Activated CD4-positive, alpha-beta memory T cell treated with anti-CD3 and anti-CD28 coated beads for 36 hours (primary cell): ENCODE measurements at places on chromosomes 12 and 14. TPM values are rescaled to one million over a fixed set of nuclear protein-coding genes. Genes with fewer than 3 reads are reported as not detected.

The OTX2 gene
- total RNA-seq: not detected

The MFAP5 gene
- total RNA-seq: not detected

The DEPDC4 gene
- total RNA-seq: 3.5 TPM

The NTN4 gene
- 0.29 TPM for total RNA-seq

The LBHD2 gene
- not detected for total RNA-seq

The SERPINA10 gene
- total RNA-seq: not detected

The RTN1 gene
- not detected for total RNA-seq

The LRRIQ1 gene
- total RNA-seq: not detected

The ISCU gene
- total RNA-seq: 88.6 TPM

The AQP6 gene
- total RNA-seq: not detected

The DPPA3 gene
- total RNA-seq: not detected

The CDC42BPB gene
- 7.4 TPM for total RNA-seq

The ANO6 gene
- total RNA-seq: 21.4 TPM

The ASCL1 gene
- total RNA-seq: not detected

The ETV6 gene
- total RNA-seq: 57.5 TPM

The CD4 gene
- 290 TPM for total RNA-seq

The HOXC5 gene
- not detected for total RNA-seq

The ZDHHC22 gene
- total RNA-seq: not detected

The KRT4 gene
- not detected for total RNA-seq

The NID2 gene
- not detected for total RNA-seq

The KRT82 gene
- total RNA-seq: not detected

The ST8SIA1 gene
- total RNA-seq: 9.5 TPM

The TRPV4 gene
- total RNA-seq: not detected

The PPP1R36 gene
- total RNA-seq: 0.19 TPM

The PIWIL1 gene
- not detected for total RNA-seq

The IGF1 gene
- not detected for total RNA-seq

The CEBPE gene
- 0.34 TPM for total RNA-seq

The JPH4 gene
- total RNA-seq: not detected

The NKX2-1 gene
- not detected for total RNA-seq

The HSPA2 gene
- 6.6 TPM for total RNA-seq

The KITLG gene
- 0.07 TPM for total RNA-seq

The TMTC1 gene
- total RNA-seq: 0.15 TPM

The GARIN6 gene
- total RNA-seq: not detected

The SLC24A4 gene
- total RNA-seq: not detected

The AKAP5 gene
- 0.74 TPM for total RNA-seq

The A2M gene
- not detected for total RNA-seq

The CLEC2D gene
- 191 TPM for total RNA-seq

The ACOT6 gene
- not detected for total RNA-seq

The MYO1H gene
- total RNA-seq: not detected

The KHNYN gene
- 62.5 TPM for total RNA-seq

The TRIP11 gene
- 37.0 TPM for total RNA-seq

The SPTB gene
- total RNA-seq: 0.70 TPM

The ZNF605 gene
- 4.6 TPM for total RNA-seq
